ENCODE measurements at places on chromosomes 2 and 18.

- peak; percentile 58 for DNase-seq
Observed at GRCh38 chr2:168961450-168962229, 60.5 kb downstream of the G6PC2 start.

DNA sequence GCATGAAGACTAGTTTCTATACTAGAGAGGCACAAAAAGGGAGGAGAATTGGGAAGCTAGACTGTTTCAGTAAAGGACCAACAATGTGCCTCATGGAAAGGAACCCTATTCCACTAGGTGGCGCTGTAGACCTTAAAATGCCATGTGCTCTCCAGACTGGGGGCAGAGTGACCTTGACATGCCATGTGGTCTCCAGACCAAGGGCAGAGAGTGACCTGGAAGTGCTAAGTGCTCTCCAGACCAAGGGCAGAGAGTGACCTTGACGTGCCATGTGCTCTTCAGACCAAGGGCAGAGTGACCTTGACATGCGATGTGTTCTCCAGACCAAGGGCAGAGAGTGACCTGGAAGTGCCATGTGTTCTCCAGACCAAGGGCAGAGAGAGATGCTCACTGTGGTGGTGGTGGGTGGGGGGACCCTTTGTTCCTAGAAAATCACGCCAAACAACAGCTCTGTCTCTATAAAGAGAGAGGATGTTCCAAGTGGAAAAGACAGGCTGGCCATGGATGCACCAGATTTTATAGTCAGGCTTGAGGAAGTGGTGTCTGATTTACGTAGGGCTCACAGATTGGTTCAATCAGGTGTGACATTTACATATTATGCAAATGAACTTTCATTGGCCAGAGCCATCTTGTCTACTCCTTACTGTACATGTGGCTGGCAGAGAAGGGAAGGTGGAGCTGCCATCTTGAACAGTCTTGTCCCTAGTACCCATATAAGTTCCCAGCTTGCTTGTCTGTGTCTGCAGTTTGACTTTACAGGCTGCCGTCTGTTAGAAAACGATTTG is 344.0 kb upstream of the DDX18 start:
- peak; percentile 39 for DNase-seq

DNA sequence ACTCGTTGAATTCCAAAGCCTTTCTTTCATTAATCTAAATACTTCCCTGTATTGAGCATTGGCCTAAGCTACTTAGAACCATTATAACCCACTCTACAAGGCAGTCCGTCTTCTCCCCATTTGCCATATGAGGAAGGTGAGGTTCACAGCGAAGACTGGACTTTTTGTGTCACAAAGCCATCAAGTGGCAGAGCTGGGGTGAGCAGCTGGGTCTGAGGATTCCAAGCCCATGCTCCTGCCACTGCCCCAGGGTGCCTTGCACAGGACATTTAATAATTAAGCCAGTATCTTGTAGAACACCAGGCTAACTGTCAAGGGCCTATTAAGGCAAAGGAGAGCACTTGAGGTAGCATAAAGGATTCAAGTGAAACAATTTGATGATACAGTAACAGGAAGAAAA is 68.8 kb upstream of the ZNF397 start:
- no peak for DNase-seq

DNA sequence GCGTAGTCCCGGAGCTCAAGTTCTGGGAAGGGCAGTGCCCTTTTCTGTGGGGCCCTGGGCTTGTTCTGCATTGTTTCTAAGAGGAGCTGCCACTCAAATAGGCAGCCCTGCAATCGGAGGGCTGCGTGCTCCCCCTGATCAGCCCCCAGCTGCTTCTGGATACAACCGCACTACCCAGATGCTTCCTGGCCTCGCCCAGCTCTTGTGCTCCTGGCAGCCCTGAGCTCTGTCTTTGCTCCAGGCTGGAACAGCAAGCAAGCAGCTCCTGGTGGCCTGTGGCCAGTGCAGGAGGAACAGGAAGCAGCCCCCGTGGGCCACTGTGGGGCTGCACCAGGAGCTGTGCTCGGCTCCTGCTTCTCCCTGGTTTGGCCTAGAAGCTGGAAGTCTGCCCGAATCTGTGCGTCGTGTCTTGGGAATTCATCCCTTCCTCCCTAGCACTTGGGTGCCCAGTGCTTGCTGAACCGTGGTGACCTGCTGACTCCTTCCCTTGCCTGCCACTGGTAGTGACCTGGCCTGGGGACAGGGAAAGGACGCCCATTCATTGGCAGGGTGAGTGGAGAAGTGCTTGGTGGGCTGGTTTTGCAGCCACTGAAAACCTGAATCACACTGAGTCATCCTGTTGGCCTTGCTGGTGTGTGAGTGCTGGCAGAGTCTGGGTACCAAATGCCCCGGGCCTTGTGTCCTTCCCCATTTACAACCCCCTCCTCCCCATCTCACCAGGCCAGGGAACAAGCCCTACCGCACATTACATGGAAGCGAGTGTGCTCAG is 27.3 kb upstream of the NTSR2 start:
- no peak for DNase-seq

DNA sequence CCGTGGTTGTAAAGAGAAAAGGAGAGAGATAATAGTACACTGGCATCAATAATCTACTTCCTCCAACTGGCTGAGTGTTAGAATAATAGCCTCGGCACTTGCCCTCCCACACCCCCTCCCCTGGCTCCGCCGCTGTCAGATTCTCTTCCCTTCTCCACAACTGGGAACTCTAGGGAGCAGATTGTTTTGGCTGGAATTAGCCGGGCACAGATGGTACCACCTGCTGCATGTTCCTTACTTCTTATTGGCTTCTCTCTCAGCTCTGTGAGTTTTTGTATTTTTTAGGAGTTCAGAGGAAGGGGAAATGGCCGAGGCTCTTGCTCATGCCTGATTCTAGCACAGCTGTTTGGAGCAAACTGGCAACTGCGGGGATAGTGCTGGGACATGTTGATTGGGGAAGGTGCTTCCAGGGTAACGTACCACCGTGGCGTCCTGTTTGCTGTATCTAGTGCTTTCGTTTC is 140.0 kb downstream of the ZEB2 start:
- DNase-seq = no peak

DNA sequence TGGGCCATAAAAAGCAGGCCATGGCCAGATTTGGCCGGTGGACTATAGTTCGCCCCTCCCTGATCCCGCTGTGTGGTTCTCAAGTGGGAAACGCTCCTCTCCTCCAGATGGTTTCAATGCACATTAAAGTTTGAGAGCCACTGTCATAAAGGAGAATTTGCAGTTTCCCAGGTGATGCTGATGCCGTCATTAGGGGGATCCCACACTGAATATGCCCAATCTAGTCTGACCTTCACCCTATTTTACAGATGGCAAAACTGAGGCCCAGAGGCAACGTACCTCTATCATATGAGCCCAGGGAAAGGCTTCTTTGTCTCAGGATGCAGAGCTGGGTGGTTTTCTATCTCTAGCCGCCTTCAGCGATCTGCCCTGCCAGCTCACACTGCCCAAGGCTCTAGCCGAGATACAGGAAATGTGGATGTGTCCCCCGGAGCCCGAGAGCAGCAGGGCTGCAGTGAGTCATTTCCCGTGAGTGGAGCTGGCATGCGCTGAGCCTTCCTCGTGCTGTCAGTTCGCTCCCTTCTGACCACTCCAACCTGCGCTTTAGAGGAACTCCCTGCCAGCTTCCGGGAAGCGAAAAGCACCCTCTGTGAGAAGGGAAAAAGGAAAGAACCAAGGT is 116.2 kb downstream of the SMAD7 start:
- DNase-seq = no peak

DNA sequence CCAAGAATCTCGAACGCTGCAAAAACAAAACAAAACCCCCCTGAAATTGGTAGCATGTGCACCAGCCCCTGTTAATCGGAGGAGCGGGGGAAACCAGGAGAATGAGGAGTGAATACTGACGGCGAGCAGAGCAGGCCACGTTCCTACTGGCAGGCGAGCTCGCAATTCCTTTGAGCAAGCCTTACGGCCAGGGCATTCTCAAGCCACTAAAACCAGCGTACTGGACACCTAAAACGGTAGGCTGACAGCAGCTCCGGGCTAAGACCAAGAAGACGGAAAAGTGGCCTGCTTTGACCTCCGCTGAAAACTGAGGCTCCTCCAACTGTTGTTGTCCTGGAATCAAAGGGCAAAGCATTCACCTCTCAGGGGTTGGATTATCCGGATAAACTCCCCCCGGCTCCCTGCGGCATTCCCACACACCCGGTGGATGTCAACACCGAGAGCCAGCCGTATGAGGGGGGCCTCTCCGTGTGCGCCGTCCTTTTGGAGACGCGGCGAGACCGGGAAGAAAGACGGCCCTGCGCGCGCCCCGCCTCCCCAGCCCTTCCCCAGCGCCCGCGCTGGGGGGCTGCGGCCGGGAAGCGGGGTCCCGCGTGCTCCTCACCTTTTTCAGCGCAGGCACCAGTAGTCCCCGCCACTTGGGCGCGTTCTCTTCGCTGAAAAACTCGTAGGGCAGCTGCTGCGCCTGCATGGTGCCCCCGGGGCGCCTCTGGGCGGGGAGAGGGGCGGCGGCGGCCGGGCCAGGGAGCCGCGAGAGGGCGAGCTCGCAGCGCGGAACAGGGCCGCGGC is 925 bp downstream of the SOS1 start:
- peak; percentile 29 for DNase-seq

- DNase-seq = no peak
Observed at GRCh38 chr2:168781191-168781817, 21.1 kb upstream of the NOSTRIN start.

- no peak for DNase-seq
Observed at GRCh38 chr2:33437297-33437696, 39.2 kb upstream of the RASGRP3 start.

DNA sequence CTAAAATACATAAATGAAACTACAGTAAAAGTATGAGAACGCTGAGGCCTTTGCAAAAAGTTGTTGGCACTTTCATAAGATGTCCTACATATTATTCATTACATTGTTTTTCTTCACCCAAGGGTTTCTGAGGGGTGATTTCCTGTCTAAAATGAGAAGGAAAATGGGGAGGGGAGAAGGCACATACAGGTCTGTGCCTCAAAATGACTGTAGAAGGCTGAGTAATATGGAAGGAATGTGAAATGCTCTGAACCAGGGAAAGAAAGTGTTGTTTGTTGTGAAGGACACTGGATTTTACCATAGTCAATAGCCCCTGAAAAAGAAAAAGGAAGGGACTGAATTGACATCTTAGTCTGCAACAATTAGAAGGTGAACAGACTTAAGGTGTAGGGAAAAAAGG is 99.5 kb upstream of the RNF152 start:
- no peak for DNase-seq

DNA sequence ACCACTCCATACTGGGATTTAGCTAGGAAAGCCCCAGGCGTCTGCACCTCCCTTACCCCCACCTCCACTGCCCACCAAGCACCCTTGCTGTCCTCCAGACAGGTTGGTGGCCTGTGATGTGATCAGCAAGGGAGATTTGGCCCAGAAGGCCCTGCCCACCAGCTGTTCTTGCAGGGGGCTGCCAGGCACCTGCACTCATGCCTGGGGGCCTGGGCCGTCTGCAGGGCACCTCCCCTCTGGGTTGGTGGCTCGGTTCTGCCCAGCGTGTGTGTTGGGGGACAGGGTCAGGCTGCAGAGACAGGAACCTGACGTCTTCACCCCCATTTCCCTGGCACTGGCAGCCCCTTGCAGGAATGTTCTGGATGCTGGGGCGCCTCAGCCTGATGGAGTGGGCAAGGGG is 5.8 kb downstream of the DNMT3A start:
- no peak for DNase-seq

DNA sequence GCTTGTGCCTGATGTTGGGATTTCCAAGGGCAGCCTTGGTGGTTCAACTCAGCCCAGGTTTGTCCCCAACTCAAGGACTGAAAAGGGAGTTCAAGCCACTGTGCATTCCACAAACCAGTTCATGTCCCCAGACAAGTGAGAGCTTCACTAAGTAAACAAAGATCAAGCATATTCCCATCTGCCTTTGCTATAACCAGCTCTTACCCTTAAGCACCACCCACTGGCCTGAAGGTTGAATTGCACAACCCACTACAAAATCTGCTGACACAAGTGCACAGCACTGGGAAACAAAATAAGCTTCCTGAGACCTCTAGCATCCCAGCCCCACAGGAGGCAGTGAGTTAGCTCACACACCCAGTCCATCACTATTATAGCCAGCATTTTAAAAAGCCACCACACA is 516.7 kb downstream of the NR4A2 start:
- DNase-seq = peak; percentile 3

DNA sequence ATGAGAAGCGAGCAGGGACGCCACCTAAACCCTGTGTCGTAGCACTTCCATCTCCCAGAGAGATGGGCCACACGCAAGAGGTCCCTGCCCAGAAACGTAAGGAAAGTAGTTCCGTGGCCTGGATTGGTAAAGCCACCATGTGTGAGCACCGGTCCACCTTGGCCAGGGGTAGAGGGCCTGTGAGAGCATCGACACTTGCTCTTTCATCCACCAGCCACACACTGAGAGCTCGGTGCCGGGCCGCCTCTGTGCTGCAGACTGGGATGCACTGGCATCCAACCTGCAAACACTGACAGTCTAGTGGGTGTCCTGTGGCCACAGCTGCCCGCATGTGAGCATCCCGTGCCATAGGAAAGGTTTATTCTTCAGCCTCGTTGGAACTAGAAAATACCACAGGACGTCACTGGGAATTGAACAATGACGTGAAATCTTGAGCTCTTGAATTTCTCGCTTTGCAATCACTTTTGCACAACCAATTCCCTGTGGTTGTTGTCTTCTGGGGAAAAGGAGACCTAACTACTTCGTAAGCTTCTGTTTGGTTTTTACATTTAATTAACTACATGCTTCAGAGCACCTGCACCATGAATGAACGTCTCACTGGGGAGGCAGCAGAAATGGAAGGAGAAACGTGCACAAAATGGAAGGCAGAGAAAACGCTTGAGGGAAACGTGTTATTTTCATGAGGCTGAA is 212.0 kb upstream of the RAB6C start:
- DNase-seq = no peak

DNA sequence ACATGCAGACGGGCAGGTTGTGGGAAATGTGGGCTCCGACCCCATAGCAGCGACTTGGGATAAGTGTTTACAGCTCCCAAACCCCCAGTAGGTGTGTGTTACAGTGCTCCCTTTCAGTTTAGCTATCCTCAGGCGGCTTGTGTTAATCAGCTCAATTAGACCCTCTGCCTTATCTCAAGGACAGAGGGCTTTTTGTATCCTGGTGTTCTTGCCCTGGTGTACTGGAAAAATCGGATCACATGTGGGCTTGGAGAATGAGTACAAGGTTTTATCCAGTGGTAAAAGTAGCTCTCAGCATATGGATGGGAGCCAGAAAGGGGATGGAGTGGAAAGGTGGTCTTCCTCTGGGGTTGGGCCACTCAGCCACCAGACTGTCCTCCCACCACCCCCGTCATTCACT is 264.7 kb upstream of the SYT4 start:
- DNase-seq = no peak

DNA sequence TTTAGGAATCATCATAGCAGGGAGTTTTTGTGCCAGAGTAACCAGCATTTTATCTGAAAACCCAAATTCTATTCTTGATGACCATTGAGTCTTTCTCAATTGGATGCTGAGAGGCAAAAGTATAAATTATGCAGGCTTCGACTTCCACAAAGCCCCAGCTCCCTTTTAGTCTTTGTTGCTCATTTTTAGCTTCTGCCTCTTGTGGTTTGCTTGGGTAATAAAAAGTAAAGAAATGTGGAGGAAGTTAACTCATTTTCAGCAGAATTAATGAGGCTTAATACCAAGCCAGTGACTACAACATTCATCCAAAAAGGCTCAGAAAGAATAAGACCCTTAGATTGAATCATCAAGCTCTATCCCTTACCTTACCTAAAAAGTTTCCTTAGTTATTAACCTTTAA is 18.6 kb downstream of the ERMN start:
- no peak for DNase-seq

GRCh38 chr2:236684504-236685256 is 115.1 kb downstream of the ACKR3 start:
- no peak for DNase-seq

Data from NCI-H748 treated with DMSO at 0.1 percent for 48 hours (cell line).